ENCODE measurements at places on chromosomes 12 and 14. TPM values are rescaled to one million over a fixed set of nuclear protein-coding genes. Genes with fewer than 3 reads are reported as not detected.

DNA sequence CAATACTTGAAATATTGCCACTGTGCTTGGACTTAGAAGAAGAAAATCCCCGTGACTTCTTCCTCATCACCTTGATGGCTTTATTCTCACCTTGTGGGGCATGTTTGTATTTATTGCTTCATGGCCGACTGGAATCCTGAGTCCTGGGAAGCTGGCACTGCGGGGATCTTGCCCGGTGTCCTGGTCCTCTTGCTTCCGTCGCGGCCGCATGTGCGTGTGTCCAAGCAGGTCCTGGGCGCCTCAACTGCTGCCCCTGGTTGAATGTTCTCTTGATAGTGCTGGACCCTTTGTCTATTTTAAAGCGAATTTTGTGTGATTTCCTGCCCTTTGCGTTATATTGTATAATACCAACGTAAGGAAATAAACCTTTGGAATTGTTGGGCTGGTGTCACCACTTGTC lies 6.3 kb upstream of the PUS1 start:
- DNase-seq: no peak

GRCh38 chr14:25394356-25394755 lies 344.4 kb upstream of the STXBP6 start:
- DNase-seq: no peak

IFI27 gene
- total RNA-seq: 79.8 TPM

GRCh38 chr12:69022674-69023073 lies 89.7 kb upstream of the CPM start:
- no peak for DNase-seq

- DNase-seq: no peak
Measured at GRCh38 chr12:100778967-100779590, 15.5 kb upstream of the ANO4 start.

- no peak for DNase-seq
Measured at GRCh38 chr12:50739611-50740010, 24.3 kb upstream of the ATF1 start.

DNA sequence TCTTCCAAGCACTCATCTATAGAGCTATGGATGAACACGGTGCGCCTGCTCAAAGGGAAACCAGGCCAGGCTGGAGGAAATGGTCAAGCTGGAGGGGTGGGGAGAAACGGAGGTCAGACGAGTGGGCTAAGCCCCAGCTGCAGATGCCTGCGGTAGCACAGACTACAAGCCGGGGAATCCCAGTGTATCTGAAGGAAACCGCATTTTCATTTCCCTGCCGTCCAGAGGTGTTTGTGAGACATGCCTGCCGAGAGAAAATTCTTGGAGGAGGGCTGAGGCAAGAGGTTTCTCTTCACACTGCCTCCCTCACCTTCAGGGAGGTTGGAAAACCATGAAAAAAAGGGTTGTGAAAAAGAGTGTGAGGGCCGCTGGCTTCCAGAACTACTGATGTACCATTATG lies 102.0 kb upstream of the FOXN3 start:
- DNase-seq: no peak

- no peak for DNase-seq
Measured at GRCh38 chr12:15056218-15056617, 83.4 kb downstream of the PDE6H start.

XRCC3 gene
- 8.4 TPM for total RNA-seq

All from thoracic aorta (tissue), 2 donors.